ENCODE measurements at places on chromosomes 13 and 19.

DNA sequence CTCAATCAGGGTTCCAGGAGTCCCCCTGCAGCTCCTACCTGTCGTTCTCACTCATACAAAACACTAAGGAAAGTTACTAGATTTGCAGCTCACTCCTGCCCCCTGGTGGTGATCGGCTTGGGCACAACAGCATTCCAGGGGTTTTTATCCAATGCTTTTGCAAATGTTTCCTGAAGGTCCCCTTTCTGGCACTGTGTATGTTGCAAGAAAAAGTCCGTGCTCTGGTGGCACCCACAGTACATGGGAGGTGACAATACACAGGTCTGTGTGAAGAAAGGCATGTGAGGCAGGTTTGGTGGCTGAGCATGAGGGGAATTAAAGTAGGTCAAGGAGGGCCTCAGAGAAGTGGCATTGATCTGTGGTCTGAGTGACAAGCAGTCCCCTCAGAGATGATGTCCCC is 8.6 kb upstream of the TYK2 start:
- H3K27ac ChIP-seq: no peak overlapping the region
- no peaks in the 10 kb centered on the region for H3K4me1 ChIP-seq
- no peak for DNase-seq
- no peak overlapping the region for H3K4me3 ChIP-seq
- peaks cover 31% of the 10 kb centered on the region for H3K36me3 ChIP-seq

- peak overlapping the region; percentile 34 for H3K27ac ChIP-seq
- no peak overlapping the region for H3K4me3 ChIP-seq
- no peaks in the 10 kb centered on the region for H3K27me3 ChIP-seq
Measured at GRCh38 chr19:934865-935479, 9.1 kb downstream of the ARID3A start.

- no peak overlapping the region for H3K27ac ChIP-seq
- peaks cover 4% of the 10 kb centered on the region for H3K36me3 ChIP-seq
Measured at GRCh38 chr13:44516771-44517170, 59.4 kb downstream of the TSC22D1 start.

DNA sequence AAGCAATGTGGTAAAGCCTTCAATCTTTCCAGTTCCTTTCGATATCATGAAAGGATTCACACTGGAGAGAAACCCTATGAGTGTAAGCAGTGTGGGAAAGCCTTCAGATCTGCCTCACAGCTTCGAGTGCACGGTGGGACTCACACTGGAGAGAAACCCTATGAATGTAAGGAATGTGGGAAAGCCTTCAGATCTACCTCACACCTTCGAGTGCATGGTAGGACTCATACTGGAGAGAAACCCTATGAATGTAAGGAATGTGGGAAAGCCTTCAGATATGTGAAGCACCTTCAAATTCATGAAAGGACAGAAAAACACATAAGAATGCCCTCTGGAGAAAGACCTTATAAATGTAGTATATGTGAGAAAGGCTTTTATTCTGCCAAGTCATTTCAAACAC is 15.6 kb upstream of the ZNF763 start:
- peaks cover 59% of the 10 kb centered on the region for H3K36me3 ChIP-seq
- DNase-seq: no peak
- H3K27ac ChIP-seq: no peak overlapping the region
- H3K4me1 ChIP-seq: no peaks in the 10 kb centered on the region
- H3K4me3 ChIP-seq: no peak overlapping the region

DNA sequence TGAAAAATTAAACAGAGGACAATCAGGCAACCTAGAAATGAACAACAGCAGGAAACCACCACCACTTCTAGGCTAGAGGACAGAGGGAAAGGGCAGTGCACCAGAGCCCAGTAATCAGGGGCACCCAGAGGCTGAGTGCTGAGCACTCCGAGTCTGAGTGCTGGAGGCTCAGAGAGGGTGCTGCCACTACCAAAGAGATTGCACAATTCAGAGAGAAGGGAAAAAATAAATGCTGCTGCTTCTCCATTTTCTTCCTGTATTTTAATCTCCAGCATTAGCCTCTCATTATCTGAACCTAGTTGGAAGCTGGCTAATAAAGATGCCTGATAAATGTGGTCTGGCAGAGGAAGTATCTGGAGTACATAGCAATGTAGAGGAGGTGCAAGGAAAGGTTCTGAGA is 11.8 kb upstream of the ZNF175 start:
- peaks cover 3% of the 10 kb centered on the region for H3K27me3 ChIP-seq
- H3K36me3 ChIP-seq: no peaks in the 10 kb centered on the region
- H3K4me1 ChIP-seq: no peaks in the 10 kb centered on the region
- DNase-seq: no peak
- H3K4me3 ChIP-seq: no peak overlapping the region

GRCh38 chr19:18842166-18842565 is 10.4 kb downstream of the UPF1 start:
- H3K4me1 ChIP-seq: no peaks in the 10 kb centered on the region
- peaks cover 26% of the 10 kb centered on the region for H3K36me3 ChIP-seq
- H3K27me3 ChIP-seq: no peaks in the 10 kb centered on the region
- no peak overlapping the region for H3K27ac ChIP-seq
- DNase-seq: no peak

DNA sequence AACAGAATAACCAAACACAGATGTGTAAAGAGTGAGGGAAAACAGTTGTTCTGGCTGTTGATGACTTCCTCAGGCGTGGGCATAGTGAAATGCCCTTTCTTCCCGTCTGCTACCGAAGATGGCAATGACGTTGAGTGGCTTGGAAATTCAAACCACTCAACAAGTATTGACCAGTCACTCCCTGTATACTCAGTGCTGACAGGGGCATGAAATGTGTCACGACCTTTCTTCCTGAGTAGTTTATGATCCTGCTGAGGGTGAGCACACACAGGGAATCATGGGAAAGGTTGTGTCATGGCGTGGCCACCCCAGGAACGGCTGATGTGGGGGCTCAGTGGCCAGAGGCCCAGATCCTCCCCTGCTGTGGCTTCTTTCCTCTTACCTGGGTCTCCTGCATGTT is 87.8 kb upstream of the C1QTNF9B start:
- H3K4me3 ChIP-seq: no peak overlapping the region
- no peak for DNase-seq
- H3K4me1 ChIP-seq: no peaks in the 10 kb centered on the region
- no peaks in the 10 kb centered on the region for H3K27me3 ChIP-seq

DNA sequence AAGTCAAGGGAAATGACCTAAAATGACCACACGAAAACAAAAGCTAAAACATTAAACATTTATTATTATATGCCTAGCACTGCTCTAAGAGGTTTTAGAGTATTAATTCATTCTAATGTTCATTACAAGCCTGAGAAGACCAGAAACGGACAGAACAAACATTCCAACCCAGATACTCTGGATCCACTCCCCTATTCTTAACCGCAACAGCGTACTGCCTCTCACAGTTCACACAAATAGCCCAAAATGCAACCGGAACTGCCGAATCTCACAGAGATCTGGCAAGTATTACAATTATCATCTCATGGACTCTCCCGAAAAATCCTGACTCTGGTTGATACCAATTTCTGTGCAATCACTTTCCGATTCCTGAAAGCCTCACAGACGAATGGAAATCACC is 1.4 kb downstream of the ZNF780B start:
- H3K36me3 ChIP-seq: peaks cover under 1% of the 10 kb centered on the region
- no peak for DNase-seq
- no peaks in the 10 kb centered on the region for H3K27me3 ChIP-seq
- peaks cover 14% of the 10 kb centered on the region for H3K4me1 ChIP-seq
- H3K27ac ChIP-seq: no peak overlapping the region

DNA sequence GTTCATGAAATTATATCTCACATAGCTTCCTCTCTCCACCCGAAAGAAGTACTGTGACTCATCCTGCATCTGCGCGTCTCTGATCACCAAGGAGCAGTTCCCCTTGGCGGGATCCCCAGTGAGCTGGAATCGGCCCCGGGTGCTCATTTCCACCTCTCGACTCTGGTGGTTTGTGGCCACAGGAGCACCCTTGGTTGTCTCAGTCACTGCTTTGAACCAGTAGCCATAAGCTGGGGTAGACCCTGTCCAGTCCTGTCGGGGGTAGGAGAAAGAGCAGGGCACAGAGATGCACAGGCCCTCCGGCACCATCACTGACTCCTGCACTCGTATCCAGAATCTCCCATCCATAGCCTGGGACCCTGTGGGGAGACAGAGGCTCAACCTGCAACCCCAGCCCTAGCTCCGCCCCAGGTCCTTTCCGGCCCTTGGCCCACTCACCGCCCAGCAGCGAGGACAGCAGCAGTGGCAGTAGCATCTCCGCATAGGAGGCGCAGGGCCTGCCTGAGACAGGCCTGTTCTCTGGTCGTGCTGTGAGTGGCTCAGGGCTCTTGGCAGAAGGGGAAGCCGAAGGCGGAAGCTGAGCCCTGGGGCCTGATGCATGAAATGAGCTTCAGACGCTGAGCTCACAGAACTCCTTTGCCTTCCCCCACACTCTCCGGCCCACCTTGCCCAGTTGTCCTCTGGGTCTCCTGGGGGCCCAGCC is at the start of gene SIGLEC10:
TSS of gene SIGLEC10 (minus strand) at position 536 of the 703 bp plus-strand sequence. CDS start at position 475, 61 bp downstream.
- no peaks in the 10 kb centered on the region for H3K36me3 ChIP-seq
- H3K27ac ChIP-seq: no peak within 1 kb of the TSS
- peaks cover 5% of the 10 kb centered on the region for H3K27me3 ChIP-seq
- no peak for DNase-seq

- no peaks in the 10 kb centered on the region for H3K4me1 ChIP-seq
- no peaks in the 10 kb centered on the region for H3K27me3 ChIP-seq
Measured at GRCh38 chr13:80989747-80990146, 648.8 kb upstream of the SPRY2 start.

DNA sequence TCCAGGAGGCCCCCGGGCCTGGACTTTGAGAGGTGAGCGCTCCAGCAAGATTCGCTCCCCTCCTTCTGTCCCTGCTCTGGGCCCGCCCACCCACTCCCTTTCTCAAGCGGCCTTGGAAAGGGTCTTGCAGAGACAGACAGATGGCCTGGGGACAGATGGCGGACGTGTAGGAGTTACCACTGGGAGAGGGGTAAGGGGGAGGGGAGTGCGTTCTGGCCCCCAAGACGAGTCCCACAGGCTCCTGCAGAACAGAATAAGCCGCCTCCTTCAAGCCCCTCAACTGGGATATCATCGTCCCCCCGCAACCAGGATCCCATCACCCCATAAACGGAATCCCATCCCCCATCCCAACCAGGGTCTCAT is 3.6 kb upstream of the TNFAIP8L1 start:
- H3K4me1 ChIP-seq: no peaks in the 10 kb centered on the region
- H3K36me3 ChIP-seq: no peaks in the 10 kb centered on the region
- no peak for DNase-seq
- H3K27ac ChIP-seq: peak overlapping the region; percentile 63

GRCh38 chr13:80360453-80360800 is 19.5 kb upstream of the SPRY2 start:
- H3K36me3 ChIP-seq: no peaks in the 10 kb centered on the region
- no peaks in the 10 kb centered on the region for H3K27me3 ChIP-seq
- H3K4me3 ChIP-seq: no peak overlapping the region

DNA sequence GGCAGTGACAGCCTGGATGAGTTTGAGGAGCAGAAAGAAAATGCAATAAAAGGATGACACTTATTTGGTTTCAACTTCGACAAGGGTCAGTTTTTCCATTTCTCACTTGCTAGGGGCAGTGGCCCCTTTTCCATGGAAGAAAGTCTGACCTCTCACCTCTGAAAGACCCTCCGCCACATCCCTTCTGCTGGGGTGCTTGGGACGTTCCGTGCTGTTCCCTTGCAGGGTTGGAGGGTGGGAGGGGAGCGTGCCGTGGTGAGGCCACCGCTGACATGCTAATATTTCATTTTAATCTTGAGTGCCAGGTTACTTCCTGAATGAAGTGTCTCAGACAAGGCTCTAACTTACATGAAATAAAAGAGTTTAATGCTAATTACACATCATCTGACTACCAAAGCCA is 5.2 kb upstream of the ZNF536 start:
- H3K36me3 ChIP-seq: no peaks in the 10 kb centered on the region
- no peak overlapping the region for H3K27ac ChIP-seq
- no peak overlapping the region for H3K4me3 ChIP-seq
- DNase-seq: no peak
- H3K4me1 ChIP-seq: no peaks in the 10 kb centered on the region

DNA sequence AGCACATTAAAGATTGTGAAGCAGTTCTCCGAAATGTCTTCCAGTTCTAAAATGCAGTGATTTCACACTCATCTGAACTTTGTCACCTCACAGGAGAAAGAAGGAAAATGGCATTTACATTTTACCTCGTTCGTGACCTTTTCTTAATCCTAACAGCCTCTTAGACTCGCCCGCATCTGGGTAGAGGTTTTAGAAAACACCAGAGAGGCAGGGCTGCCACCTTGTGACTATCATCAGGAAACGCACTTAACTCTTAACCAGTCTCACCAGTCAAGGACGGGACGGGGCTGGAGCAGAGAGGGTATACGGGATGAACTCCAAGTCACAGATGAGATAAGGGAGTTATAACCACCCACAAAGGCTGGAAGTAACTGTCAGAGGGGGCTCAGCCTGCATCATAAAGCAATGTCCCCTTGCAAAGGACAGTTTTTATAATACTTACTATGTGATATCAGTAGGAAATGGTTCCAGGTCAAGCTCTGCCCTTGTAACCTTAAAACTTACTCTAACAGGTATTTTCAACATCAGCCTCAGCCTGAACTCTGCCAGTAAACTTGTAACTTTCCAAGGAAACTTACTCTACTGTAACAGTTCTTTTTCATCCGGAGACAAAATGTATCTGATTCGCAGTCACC is 8.6 kb upstream of the CEACAM6 start:
- no peak overlapping the region for H3K4me3 ChIP-seq
- no peak for DNase-seq
- H3K27ac ChIP-seq: no peak overlapping the region
- no peaks in the 10 kb centered on the region for H3K4me1 ChIP-seq

DNA sequence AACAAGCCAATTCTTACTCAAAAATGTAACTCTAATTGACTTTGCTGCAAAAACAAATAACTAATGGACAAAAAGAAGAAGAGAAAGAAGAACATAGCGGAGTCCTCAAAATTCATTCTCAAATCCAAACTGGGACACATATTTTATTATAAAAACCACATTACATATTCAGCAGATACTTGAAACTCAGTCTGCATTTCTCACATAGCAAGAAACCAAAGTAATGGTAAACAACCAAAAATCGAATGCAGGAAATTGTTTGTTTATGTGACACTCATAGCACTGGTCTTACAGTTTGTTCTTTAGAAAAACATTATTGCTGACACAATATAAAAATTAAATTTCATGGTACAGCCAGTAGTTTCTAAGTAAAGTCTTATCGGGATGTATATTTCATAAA is 789.8 kb downstream of the SLITRK6 start:
- H3K27ac ChIP-seq: no peak overlapping the region
- H3K27me3 ChIP-seq: no peaks in the 10 kb centered on the region
- no peaks in the 10 kb centered on the region for H3K36me3 ChIP-seq
- no peak overlapping the region for H3K4me3 ChIP-seq
- no peak for DNase-seq
- no peaks in the 10 kb centered on the region for H3K4me1 ChIP-seq
